NCI-H2171 (cell line): ENCODE measurements at places on chromosomes 7 and 10.

- no peak for DNase-seq
Observed at GRCh38 chr7:105206985-105207384, 181.7 kb downstream of the SRPK2 start.

DNA sequence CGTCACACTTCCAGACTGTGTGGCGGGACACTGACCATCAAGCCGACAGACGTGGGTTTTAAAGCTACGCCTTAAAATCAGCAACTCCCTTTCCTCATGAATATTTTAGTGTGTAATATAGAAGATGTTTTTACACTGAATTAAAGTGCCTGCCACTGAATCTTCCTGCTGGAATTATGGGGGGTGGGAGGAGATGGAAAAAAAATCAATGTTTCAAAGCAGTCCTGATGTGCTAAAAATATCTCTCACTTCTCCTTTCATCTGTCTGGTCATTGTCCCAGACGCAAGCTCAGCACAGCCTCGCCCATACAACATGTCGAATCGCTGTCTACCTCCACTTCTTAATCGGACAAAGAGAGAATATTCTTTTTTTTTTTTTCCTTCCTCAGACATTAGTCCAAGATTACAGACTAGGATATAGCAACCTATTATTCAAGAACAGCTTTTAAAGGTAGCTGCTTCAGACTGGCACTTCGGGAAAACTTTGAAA is 165.1 kb upstream of the KLF14 start:
- no peak for DNase-seq

DNA sequence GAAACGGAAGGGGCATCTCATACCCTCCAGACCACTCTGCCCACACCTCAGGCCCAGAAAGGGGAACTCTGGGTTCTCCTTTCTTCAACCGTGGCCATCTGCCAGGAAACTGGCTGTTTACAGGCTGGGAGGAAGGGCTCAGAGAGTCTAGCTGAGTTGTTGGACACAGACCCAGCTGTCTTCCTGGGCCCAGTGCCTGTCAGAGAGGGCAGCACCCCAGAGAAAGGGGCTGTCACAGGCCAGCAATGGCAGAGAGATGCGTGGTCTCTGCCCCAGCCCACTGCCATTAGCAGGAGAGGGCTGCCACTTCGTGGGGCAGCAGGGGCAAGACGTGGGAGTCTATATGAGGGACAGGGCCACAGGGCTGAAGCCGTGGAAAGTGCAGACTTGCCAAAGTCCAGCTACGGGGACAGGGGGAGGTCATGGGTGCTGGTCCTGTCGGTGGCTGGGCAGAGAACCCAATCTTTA is 11.0 kb downstream of the GRID1 start:
- no peak for DNase-seq

GRCh38 chr7:99386584-99387238 is 12.2 kb downstream of the ARPC1B start:
- DNase-seq = no peak

GRCh38 chr7:44707558-44708230 is 41.0 kb upstream of the ZMIZ2 start:
- no peak for DNase-seq
